ENCODE measurements at places on chromosomes 4 and X.

DNA sequence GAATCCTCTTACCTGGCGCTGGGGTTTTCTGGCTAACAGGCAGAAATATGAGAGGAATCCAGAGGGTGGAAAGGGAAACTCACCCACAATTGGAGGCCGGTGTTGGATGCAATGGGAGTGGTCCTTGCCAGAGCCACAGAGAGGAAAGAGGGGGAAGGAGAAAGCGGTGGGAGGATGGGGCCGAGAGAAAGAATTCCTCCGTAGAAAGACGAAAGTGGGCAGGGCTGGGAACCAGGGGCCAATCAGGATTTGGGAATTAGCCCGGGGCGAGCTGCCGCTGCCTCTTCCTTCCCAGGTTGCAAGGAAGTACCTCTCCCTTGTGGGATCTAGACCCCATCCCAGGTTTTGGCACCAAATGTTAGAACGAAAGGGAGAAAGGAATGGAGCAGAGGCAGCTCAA is 83.1 kb upstream of the SPIN4 start:
- H3K36me3 ChIP-seq, result no peaks in the 10 kb centered on the region
- H3K27ac ChIP-seq, result no peak overlapping the region

GRCh38 chr4:86630629-86631028 is 36.5 kb downstream of the PTPN13 start:
- H3K27me3 ChIP-seq, result no peaks in the 10 kb centered on the region
- H3K27ac ChIP-seq, result no peak overlapping the region
- H3K4me1 ChIP-seq, result no peaks in the 10 kb centered on the region
- DNase-seq, result no peak
- no peaks in the 10 kb centered on the region for H3K36me3 ChIP-seq
- no peak overlapping the region for H3K4me3 ChIP-seq

GRCh38 chrX:69033936-69034335 is 131.3 kb downstream of the PJA1 start:
- H3K27me3 ChIP-seq, result no peaks in the 10 kb centered on the region
- no peak for DNase-seq
- no peak overlapping the region for H3K27ac ChIP-seq
- no peaks in the 10 kb centered on the region for H3K36me3 ChIP-seq

DNA sequence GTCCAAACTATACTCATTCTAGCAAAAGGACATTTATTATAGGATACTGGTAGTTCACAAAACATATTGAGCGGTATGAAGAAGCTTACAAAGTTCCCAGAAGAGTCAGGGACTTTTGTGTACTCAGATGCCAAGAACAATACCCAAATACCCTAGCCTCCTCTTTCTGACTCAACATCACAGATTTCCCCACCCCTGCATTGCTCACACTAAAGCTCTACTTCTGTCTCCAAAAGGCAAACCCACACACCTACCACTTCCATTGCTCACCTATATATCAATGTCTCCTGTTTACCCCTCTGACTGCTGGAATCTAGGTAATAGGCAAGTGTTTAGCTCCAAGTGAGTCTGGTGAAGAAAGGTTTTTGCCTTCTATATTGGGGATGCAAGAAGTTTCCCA is 100.7 kb upstream of the HCCS start:
- no peak overlapping the region for H3K4me3 ChIP-seq
- DNase-seq, result no peak
- no peaks in the 10 kb centered on the region for H3K36me3 ChIP-seq
- no peaks in the 10 kb centered on the region for H3K27me3 ChIP-seq

GRCh38 chrX:38473701-38474100 is 87.6 kb upstream of the TSPAN7 start:
- H3K27ac ChIP-seq, result no peak overlapping the region
- DNase-seq, result no peak
- no peaks in the 10 kb centered on the region for H3K27me3 ChIP-seq

DNA sequence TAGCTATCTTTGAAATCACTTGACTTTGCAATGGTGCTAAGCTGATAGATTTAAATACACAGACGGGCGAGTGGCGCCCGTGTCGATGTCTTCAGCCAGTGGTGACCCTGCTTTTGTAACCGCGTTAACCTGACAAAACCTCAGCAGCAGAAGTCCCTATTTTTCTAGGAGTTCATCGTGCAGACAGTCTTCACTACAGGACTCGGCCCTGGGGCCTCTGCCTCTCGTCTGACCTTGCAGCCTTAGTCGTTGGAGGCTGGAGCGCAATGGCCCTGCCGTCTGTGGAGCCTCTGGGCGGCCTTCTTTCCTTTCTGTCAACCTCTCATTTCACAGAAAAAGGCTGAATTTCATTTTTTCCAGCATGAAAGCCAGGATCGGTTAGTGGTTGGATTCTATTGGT is 57.9 kb downstream of the CPLX1 start:
- no peaks in the 10 kb centered on the region for H3K27me3 ChIP-seq
- no peak overlapping the region for H3K27ac ChIP-seq
- DNase-seq, result no peak

DNA sequence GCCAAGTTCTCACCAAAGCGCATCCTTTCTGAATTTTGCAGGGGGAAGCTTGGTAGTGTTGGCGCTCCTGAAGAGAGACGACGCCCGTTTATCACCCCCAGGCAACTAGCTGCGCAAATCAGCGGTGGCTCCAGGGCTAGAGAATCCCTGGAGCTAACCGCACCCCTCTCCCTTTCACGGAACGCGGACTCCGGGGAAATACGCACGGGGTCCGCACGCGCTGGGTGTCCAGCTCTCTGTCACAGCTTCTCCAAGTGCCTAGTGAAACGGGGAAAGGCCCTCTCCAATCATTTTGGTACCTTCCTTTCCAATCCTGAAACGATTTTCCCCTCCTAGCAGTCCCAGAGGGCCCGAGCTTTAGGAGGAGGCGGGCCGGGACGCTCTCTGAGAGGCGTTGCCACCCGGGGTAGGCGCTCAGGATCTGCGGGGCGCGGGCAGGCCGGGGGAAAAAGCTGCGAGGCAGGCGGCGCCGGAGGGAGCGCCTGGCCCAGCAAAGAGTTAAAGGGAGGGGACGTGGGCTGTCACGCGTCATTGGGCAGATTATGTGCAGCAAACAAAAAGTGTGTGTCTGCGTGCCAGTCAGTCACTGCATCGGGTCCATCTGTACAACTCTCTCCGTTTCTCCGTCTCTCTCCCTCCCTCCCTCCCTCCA is at the start of gene PRDM8:
TSS of gene PRDM8 (plus strand) at position 582 of the 652 bp plus-strand sequence. CDS start 2,578 bp downstream, outside the sequence.
- peaks cover 15% of the 10 kb centered on the region for H3K4me1 ChIP-seq
- no peak for DNase-seq
- H3K36me3 ChIP-seq, result no peaks in the 10 kb centered on the region
- H3K27ac ChIP-seq, result no peak within 1 kb of the TSS
- H3K4me3 ChIP-seq, result peak within 1 kb of the TSS; percentile 57
- H3K27me3 ChIP-seq, result peaks cover 13% of the 10 kb centered on the region

- H3K27ac ChIP-seq, result no peak overlapping the region
- H3K36me3 ChIP-seq, result no peaks in the 10 kb centered on the region
- no peaks in the 10 kb centered on the region for H3K4me1 ChIP-seq
- H3K27me3 ChIP-seq, result no peaks in the 10 kb centered on the region
- no peak for DNase-seq
- no peak overlapping the region for H3K4me3 ChIP-seq
Measured at GRCh38 chr4:164381859-164382258, 372.1 kb upstream of the SMIM31 start.

DNA sequence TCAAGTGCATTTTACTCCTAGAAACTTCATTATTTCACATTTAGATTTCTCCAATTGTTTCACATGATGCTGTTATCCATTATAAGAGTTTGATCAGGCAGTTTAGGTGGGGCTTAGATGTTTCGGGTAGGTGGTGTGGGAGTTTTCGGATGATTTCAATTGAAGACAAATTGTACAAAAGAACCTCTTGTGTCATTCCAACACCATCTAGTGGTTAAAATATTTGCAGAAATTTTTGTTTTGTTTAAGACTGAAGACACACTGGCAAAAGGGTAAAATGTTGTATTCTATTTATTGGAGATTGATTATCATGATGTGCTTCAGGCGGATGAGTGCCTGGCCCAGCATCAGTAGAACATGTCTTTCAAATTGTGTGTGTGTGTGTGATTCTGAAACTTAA is 212.7 kb downstream of the SH3BGRL start:
- H3K4me1 ChIP-seq, result no peaks in the 10 kb centered on the region
- no peaks in the 10 kb centered on the region for H3K27me3 ChIP-seq
- no peak for DNase-seq
- no peak overlapping the region for H3K4me3 ChIP-seq
- H3K27ac ChIP-seq, result no peak overlapping the region
- no peaks in the 10 kb centered on the region for H3K36me3 ChIP-seq

DNA sequence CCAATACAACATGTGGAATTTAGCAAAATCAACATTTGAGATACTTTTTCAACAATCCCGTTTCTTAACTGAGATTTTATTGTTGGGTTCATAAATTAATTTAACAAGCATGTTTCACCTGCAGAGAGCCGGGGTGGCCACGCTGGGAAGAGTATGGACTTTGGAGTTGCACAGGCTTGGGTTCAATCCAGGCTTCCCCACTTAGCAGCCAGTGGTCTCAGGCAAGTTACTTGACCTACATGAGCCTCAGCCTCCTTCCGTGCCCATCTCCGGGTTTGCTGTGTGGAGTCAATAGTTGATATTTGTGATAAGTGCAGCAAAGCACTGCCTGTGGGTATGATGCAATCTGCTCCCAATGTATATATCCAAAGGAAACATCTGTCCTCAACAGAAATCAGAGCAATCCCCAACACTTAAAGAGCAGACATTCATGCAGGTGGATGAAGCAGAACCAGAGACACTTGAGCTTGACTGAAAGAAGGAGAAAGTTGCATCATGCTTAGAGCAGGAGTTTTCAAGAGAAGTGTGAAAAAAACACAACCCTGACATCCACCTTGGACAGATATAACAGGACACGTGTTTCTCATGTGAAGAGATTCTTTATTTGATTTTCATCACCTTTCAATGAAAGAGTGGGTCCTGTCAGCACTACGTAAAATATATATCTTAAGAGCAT is 5.1 kb downstream of the CYTL1 start:
- no peak for DNase-seq
- no peaks in the 10 kb centered on the region for H3K36me3 ChIP-seq
- no peak overlapping the region for H3K4me3 ChIP-seq
- no peaks in the 10 kb centered on the region for H3K27me3 ChIP-seq

Measured in thoracic aorta (tissue), 2 donors.